Stimulated activated CD4-positive, alpha-beta T cell treated with anti-CD3 and anti-CD28 coated beads, Interleukin-15, amount 100 ng/mL, for 48 hours (primary cell): ENCODE measurements at places on chromosomes 12 and 14.

- DNase-seq, result no peak
Measured at GRCh38 chr12:115936997-115937916, 340.2 kb downstream of the MED13L start.

- no peak for DNase-seq
Measured at GRCh38 chr12:81758421-81759189, 545 bp downstream of the PPFIA2 start.

- no peak for DNase-seq
Measured at GRCh38 chr12:96014943-96015599, 18.9 kb upstream of the HAL start.

DNA sequence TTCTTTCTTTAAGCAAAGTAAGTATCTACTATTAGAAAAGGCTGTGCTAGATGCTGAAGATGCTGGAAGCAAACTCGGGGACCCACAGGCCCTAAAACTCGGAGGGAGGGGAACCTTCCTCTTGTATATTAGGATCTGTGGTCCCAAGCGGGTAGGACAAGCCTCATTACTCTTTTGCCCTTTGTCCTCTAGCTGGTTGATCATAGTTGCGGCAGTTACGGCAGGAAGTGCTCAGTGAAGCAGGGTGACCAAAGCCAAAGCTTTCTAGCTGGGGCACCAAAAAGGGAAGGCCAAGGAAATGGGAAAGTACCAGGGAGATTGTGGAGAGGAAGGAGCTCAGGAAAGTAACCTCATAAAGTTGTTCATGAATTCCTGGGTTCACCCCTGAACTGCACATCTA is 76.3 kb downstream of the SCFD1 start:
- DNase-seq, result no peak

GRCh38 chr14:54918427-54918826 is 15.8 kb upstream of the GCH1 start:
- no peak for DNase-seq

- no peak for DNase-seq
Measured at GRCh38 chr12:23775208-23775607, 174.3 kb downstream of the SOX5 start.

GRCh38 chr12:21881965-21882364 is 59.3 kb downstream of the ABCC9 start:
- no peak for DNase-seq

GRCh38 chr14:78863143-78863542 is 693.0 kb downstream of the NRXN3 start:
- DNase-seq, result no peak

GRCh38 chr14:86626530-86626929 is 1096.6 kb downstream of the FLRT2 start:
- no peak for DNase-seq

GRCh38 chr12:56863789-56864188 is 70.4 kb downstream of the SDR9C7 start:
- no peak for DNase-seq

DNA sequence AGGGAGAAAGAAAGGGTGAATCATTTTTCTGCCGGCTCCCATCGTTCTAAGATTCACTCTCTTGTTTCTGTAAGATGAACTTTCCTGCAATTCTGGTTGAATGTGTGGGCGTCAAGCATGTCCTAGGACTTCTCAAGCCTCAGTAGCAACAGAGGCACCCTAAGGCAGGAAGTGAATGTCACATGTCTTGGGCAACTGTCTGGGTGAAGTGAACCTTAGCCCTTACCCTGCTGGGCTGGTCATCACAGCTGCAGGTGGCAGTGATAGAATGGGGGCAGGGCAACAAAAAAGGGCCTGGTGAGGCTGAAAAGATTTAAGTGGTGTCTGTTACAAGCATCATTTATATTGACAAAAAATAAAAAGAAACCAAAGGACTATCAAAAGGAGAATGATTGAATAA is 45.9 kb upstream of the CAND1 start:
- DNase-seq, result no peak

GRCh38 chr14:60512126-60512525 is 3.2 kb downstream of the SIX6 start:
- DNase-seq, result no peak

DNA sequence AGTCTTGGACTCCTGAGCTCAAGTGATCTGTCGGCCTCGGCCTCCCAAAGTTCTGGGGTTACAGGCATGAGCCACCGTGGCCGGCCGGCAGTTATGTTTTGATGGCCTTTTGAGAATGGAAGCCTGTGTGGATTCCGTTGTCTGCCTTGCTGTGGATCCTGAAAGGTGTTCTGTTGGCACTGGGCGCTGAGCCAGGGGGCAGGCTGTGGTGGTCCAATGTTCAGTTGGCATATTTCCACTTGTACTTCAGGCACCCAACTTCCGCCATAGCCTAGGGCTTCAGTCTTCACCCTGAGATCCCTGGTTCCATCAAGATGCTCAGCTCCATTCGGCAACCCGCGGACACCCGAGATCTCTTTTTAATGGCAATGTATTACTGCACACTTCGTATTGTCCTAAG is 6.3 kb upstream of the RPLP0 start:
- DNase-seq, result no peak

DNA sequence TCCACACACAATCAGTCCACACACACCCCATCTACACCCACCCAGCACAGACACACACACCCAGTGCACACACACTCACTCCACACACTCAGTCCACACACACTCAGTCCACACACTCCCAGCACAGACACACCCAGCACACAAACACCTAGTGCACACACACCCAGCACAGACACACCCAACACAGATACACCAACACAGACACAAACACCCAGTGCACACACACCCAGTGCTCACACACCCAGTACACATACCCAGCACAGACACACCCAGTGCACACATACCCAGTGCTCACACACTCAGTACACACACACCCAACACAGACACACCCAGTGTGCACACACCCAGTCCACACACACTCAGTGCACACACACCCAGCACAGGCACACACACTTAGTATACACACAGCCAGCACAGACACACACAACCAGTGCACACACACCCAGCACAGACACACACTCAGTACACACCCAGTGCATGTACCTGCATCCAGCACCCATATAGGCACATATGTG is 63.8 kb downstream of the ADGRD1 start:
- no peak for DNase-seq

DNA sequence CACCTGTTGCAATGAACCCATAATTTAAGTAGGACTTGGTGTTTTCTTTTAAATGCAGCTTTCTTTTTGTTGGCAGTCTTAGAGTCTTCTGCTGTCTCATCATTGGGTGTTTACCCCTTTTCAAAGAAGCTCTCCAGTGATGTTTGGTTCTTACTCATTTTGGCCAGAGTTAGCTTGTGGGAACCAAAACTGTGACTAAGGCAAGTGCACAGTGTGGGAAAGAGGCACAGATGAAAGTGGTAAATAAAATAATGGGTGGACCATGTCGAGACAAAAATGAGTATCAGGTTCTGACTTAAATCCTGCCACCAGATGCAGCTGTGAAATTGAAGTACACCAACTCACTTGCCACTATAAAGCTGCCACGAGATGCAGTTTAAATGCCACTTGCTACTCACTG is 615.4 kb upstream of the MIS18BP1 start:
- DNase-seq, result no peak

- DNase-seq, result no peak
Measured at GRCh38 chr12:42468921-42469320, 120.6 kb downstream of the PRICKLE1 start.

GRCh38 chr12:642633-643474 is 20.4 kb downstream of the NINJ2 start:
- no peak for DNase-seq

DNA sequence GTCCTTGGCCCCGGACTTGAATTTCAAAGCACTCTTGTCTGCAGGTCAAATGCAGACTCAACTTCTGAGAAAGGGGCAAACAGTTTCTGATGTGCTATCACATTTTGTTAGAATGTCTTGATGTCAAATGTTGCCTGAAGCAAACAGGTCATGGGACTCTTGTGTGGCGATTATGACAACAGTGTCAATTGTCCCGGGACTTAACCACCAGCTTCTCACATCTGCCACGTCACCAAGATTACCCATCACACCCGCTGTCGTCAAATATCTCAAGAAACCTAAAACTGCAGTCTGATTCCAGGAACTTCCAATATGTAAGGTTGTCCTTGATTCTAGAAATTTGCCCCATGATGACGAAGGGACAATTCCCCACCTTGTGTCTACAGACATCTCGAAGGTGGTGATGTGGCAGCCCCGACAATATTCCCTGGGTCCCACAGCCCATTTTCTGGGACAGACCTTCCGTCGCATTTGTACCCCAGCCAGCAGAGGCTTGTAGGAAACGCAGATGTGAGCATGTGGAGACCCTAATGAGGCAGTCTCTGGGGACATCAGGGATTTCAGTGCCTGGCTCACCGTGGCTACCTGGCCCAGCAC is 21.3 kb downstream of the LRTM2 start:
- no peak for DNase-seq

DNA sequence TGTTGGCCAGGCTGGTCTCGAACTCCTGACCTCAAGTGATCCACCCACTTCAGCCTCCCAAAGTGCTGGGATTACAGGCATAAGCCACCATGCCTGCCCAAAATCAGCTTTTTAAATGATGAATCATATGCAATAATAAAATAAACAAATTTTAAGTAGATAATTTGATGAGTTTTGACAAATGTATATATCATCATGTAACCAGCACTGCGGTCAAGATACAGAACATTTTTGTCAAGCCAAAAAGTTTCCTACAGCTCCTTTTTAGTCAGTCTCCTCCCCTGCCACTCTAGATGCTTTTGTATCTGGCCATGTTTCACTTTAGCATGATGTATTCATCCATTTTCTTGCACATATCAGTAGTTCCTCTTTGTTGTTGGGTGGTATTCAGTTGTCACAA is 17.2 kb downstream of the FRMD6 start:
- no peak for DNase-seq

DNA sequence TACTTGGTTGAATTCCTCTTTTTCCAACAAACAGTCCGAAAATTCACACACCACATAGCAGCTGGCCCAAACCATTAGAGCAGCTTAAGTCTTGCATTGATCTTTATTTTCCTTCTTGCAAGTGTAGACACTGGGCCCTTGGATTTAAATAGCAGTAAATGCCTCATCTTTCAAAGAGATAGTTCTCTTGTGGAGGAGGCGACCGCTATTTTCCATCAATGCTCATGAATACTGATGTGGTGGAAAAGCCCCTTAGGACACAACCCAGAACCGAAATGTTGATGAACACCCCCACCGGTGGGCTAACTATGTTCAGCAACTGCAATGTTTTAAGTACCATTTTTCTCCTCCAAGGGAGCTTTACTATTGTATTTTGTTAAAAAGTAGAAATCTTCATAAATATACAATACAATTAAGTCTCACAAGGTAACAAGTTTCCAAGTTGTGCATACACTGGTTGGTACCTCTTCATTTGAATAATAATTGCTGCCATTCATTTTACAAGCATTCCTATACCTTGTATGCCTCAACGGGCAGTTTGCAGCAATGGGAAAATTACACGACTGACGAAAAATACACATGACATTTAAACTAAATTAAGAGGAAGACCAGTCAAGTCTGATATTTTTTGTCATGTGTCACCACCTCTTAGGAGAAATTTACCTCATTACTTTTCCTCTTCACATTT is 18.0 kb downstream of the NIN start:
- DNase-seq, result no peak

- no peak for DNase-seq
Measured at GRCh38 chr12:96995861-96996260, 88.8 kb downstream of the NEDD1 start.

DNA sequence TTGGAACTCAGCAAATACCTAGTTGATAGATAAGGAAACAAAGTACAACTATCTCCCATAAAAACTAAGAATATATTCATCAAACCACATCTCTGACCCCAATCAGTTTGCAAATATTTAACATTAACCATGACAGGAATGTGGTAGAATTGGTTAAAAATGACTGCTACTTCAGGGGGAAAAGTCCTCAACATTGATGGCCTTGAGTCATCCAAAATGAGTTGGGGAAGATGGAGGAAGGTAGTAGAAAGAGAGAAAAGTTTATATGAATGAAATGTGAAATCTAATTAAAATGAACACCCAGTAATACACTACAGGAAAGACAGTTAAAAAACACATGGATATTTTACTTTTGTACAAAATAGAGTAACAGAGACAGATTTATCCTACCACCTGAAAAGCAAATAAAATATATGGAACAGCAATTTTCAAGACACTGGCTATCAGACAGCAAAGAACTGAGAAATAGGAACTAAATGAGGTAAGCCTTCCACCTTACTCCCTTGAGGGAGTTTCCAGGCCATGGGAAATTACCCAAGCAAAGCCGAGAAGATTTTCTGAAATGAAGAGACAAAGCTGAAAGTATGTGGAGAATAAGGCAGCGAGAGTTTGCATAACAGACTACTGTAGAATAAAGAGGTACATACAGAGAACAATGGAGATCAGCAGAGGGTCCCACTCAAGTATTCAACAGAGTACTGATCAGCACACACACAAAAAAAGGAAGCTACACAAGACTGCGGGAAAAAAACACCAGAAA is 49.6 kb downstream of the TC2N start:
- DNase-seq, result no peak

DNA sequence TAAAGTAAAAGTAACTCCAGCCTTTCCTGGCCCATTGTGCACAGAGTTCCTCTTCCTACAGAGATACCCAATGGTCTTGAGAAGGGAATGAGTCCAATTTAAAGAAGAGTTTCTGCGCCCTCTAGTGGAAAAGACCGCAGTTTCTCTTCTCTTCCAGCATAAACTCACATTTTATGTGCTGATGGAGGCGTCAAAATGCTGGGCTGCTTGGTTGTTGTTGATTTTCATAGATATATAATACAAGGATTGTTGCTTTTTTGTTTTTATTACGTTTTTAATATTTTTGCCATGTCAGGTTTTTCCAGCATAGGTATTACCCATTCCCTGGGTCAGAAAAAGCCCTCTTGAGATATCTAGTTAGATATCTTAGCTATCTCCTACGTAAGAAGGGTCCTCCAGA is 356.9 kb upstream of the STXBP6 start:
- DNase-seq, result no peak

- DNase-seq, result peak; percentile 14
Measured at GRCh38 chr14:95895720-95896119, 19.1 kb downstream of the TUNAR start.

- DNase-seq, result no peak
Measured at GRCh38 chr14:58587271-58587670, 50.5 kb upstream of the DACT1 start.

DNA sequence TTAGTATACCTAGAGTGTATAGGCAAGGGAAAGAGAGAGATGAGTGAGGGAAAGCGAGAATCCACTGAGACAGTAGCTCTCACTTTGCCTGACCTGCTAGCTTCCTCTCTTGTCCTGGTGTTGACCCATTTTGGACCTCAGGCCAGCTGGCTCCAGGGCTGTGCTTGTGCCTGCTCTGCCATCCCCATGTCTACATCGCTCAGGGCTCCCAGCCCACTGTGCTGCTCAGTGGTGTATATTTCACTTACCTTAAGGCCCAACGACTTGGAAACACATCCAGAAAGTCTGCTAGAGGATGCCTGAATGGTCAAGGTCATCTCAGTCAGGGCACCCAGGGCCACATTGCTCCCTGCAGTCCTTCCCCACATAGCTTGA is 964 bp upstream of the SERPINA4 start:
- no peak for DNase-seq

DNA sequence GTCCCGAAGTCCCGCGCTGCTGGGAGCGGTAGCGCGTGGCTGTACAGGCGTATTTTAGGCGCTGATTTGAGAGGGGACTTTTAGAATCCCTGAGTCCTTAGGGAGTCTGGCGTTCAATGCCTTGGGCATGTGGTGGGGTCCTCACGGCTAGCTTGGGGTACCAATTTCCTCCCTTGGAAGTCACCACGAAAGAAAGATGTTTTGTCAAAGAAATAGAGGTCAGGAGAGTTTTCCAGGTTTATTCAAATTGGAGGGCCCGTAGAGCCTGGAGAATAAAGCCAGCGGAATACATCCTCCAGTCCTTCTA is 63.9 kb downstream of the KLHL28 start:
- DNase-seq, result no peak

- no peak for DNase-seq
Measured at GRCh38 chr14:48023881-48024280, 348.5 kb upstream of the MDGA2 start.
